ENCODE measurements at places on chromosomes 6 and 20. TPM values are rescaled to one million over a fixed set of nuclear protein-coding genes. Genes with fewer than 3 reads are reported as not detected.

- DNase-seq = no peak
- no peak overlapping the region for H3K27ac ChIP-seq
- no peaks in the 10 kb centered on the region for H3K4me1 ChIP-seq
- H3K4me3 ChIP-seq = no peak overlapping the region
- H3K27me3 ChIP-seq = no peaks in the 10 kb centered on the region
- H3K36me3 ChIP-seq = no peaks in the 10 kb centered on the region
These were observed 365.2 kb downstream of the PAX1 start for GRCh38 chr20:22070610-22071058.

- H3K4me3 ChIP-seq = no peak overlapping the region
- no peak overlapping the region for H3K27ac ChIP-seq
- peaks cover 75% of the 10 kb centered on the region for H3K4me1 ChIP-seq
These were observed 1.3 kb upstream of the SPEF1 start for GRCh38 chr20:3782597-3782996.

DNA sequence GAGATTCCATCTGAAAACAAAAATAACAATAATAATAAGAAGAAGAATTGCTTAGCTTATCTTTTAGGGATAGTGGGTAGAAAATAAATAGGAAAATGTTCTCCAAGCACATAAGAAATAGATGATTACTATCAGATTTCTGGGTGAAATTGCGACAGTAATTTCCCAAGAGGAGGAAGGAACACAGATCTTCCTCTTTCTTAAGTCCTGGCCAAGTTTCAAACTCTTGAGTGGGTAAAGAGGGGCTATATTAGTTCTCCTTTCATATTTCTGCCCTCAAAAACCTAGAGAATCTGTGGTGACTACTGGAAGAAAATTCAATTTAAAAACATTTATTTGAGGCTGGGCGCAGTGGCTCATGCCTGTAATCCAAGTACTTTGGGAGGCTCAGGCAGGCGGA, 63.7 kb downstream of the PHACTR2 start:
- no peak overlapping the region for H3K4me3 ChIP-seq
- no peaks in the 10 kb centered on the region for H3K36me3 ChIP-seq

- no peaks in the 10 kb centered on the region for H3K27me3 ChIP-seq
- no peak overlapping the region for H3K4me3 ChIP-seq
- H3K4me1 ChIP-seq = no peaks in the 10 kb centered on the region
- peak; percentile 41 for DNase-seq
- peaks cover 66% of the 10 kb centered on the region for H3K36me3 ChIP-seq
- no peak overlapping the region for H3K27ac ChIP-seq
These were observed 171.1 kb downstream of the PREX1 start for GRCh38 chr20:48656661-48657211.

DNA sequence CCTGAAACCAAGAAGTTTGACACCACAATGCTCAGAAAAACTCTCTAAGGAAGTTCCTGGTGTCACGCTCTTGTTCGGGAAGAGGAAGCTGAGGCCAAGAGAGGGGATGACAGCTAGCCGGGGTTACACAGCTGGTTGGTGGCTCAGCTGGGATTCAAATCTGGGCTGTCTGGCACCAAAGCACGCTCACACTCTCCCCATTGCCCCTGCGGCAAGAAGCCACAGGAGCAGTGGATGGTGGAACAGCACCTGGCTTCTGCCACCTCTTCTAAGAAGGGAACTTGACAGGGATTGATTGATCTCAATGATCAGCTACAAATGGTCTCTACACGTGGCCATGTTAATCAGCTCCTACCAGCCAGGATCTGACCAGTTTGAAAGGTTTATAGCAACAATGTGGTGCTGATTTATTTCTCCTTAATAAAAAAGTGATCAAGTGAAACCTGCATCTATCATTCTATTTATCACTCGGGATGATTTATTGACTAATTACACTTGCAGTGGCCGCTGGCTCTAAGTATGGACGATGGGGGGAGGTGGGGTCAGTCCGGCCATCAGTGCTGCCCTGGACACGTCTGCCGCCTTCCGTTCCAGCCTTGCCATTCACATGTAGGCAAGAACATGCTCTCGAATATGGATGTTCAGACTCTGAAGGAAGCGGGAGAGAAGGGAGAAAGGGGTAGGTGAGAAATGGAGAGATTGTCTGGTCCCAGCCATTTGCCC, 71.9 kb upstream of the TOP1 start:
- no peaks in the 10 kb centered on the region for H3K27me3 ChIP-seq
- no peaks in the 10 kb centered on the region for H3K36me3 ChIP-seq
- no peak for DNase-seq

DNA sequence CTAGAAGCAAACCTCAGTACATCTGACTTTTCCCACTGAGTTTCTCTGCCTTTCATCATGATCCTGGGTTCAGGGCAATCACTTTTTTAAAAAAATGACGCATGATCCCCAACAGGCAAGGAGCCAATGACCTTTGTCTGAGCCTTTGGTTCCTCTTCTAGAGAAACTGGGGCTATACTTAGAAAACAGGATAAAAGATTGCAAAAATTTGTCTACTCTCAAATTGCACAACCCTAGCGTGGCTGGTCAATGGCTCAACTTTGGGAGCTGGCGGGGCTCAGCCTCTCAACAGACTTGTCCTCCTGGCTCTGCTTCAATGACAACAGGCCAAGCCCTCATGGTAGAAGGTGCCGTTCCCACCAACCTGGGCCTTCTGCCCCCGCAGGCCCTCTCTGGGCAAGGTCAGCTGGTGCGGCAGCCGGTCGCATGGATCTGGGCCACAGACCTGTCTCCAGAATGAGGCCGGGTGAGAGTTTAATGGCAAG, 48.7 kb downstream of the PDYN start:
- H3K36me3 ChIP-seq = no peaks in the 10 kb centered on the region
- no peak overlapping the region for H3K4me3 ChIP-seq
- peaks cover 14% of the 10 kb centered on the region for H3K4me1 ChIP-seq
- peak; percentile 35 for DNase-seq

- no peak overlapping the region for H3K27ac ChIP-seq
- no peaks in the 10 kb centered on the region for H3K4me1 ChIP-seq
- H3K27me3 ChIP-seq = no peaks in the 10 kb centered on the region
- peaks cover 51% of the 10 kb centered on the region for H3K36me3 ChIP-seq
These were observed 15.9 kb upstream of the TBC1D20 start for GRCh38 chr20:478010-478948.

GRCh38 chr6:161532536-161532935, 258.7 kb upstream of the AGPAT4 start:
- H3K4me3 ChIP-seq = no peak overlapping the region
- no peaks in the 10 kb centered on the region for H3K36me3 ChIP-seq
- DNase-seq = no peak
- H3K27me3 ChIP-seq = no peaks in the 10 kb centered on the region
- H3K27ac ChIP-seq = no peak overlapping the region

- DNase-seq = peak; percentile 87
- no peaks in the 10 kb centered on the region for H3K27me3 ChIP-seq
- no peaks in the 10 kb centered on the region for H3K4me1 ChIP-seq
- peak overlapping the region; percentile 19 for H3K4me3 ChIP-seq
- no peaks in the 10 kb centered on the region for H3K36me3 ChIP-seq
These were observed 203.6 kb upstream of the GMDS start for GRCh38 chr6:2448826-2449571.

DNA sequence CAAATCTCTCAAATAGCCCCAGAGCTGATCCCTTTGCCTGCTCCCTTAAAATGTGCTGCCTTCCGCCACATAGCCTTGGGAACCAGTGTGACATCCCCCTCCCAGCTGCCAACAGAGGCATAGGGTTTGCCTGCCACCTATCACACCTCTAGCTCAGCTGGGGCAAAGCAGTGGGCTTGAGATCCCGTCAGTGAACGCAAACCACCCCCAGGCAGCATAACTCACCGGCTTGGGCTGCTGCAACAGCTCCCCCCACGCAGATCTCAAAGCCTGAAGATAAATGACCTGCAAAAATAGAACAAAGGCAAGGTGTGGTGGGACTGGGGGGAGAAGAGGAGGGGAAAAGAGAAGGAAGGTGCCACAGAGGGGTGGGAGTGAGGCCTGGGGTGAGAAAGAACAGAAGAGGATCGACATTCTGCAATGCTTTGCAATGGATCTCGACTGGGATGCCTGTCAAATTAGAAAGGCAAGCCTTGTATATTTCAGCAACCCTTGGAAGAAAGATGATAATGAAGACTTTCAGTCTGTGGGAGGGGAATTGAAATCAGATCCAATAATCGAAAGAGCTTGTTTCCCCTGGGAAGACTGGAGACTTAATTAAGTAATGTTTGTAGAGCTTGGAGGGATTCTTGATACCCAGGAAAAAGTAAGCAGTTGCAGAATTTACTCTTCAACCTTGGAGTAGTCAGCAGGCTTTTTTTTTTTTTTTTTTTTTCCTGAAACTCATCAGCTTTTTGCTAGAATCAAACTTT, 1.3 kb downstream of the PDYN start:
- DNase-seq = no peak
- H3K27ac ChIP-seq = no peak overlapping the region
- H3K27me3 ChIP-seq = peaks cover 80% of the 10 kb centered on the region
- H3K36me3 ChIP-seq = no peaks in the 10 kb centered on the region
- no peak overlapping the region for H3K4me3 ChIP-seq

- no peaks in the 10 kb centered on the region for H3K36me3 ChIP-seq
- no peak for DNase-seq
- no peak overlapping the region for H3K27ac ChIP-seq
- H3K4me3 ChIP-seq = no peak overlapping the region
- H3K27me3 ChIP-seq = no peaks in the 10 kb centered on the region
- no peaks in the 10 kb centered on the region for H3K4me1 ChIP-seq
These were observed 5.0 kb downstream of the RAB44 start for GRCh38 chr6:36702656-36703055.

DNA sequence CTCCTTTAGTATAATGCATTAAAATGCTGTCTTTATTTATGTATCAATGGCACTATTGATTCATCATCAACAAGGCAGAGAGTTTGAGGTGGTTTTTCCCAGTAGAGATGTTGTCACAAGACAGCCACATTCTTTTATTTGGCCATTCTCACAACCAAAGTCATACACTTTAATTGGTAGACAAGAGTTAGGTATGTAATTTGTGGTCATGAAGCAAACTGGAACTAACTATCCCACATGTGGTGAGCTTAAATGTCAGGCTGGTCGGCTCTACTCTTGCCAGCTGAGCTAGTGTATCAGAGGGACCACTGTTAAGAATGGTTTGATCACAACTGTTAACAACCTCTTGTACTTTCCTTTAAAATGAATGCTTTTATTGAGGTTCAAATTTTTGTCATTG, 714.6 kb downstream of the CD109 start:
- H3K27ac ChIP-seq = no peak overlapping the region
- H3K4me1 ChIP-seq = no peaks in the 10 kb centered on the region
- no peaks in the 10 kb centered on the region for H3K36me3 ChIP-seq
- H3K27me3 ChIP-seq = no peaks in the 10 kb centered on the region

DNA sequence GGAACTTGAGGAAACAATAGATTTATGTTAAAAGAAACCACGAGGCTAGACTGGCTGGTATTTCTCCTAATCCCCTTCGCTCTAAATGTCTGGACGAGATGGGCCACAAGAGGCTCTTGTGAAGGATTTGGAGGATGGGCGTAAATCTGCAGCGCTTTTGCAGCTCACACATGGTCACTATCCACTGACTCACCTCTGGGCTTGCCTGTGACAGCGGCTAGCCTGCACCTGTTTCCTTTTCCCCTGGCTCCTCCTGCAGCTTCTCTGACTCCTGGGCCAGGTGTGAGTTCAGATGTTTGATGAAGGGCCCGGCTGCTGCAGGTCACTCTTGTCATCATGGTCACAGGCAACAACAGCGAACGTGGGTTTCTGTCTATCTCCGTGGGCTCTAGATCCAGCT, 629.4 kb downstream of the CBLN4 start:
- no peaks in the 10 kb centered on the region for H3K4me1 ChIP-seq
- no peaks in the 10 kb centered on the region for H3K27me3 ChIP-seq
- no peak for DNase-seq
- H3K27ac ChIP-seq = no peak overlapping the region
- H3K4me3 ChIP-seq = no peak overlapping the region
- no peaks in the 10 kb centered on the region for H3K36me3 ChIP-seq

- peaks cover 28% of the 10 kb centered on the region for H3K4me1 ChIP-seq
- peak; percentile 34 for DNase-seq
- H3K4me3 ChIP-seq = peak overlapping the region; percentile 95
- H3K36me3 ChIP-seq = peaks cover 43% of the 10 kb centered on the region
- H3K27ac ChIP-seq = peak overlapping the region; percentile 96
These were observed 1.5 kb downstream of the PRRC2A start for GRCh38 chr6:31621991-31622390.

GRCh38 chr6:106907754-106908153, 66.8 kb downstream of the CD24 start:
- H3K4me1 ChIP-seq = peaks cover 5% of the 10 kb centered on the region
- no peak overlapping the region for H3K27ac ChIP-seq
- no peaks in the 10 kb centered on the region for H3K27me3 ChIP-seq
- no peaks in the 10 kb centered on the region for H3K36me3 ChIP-seq

DNA sequence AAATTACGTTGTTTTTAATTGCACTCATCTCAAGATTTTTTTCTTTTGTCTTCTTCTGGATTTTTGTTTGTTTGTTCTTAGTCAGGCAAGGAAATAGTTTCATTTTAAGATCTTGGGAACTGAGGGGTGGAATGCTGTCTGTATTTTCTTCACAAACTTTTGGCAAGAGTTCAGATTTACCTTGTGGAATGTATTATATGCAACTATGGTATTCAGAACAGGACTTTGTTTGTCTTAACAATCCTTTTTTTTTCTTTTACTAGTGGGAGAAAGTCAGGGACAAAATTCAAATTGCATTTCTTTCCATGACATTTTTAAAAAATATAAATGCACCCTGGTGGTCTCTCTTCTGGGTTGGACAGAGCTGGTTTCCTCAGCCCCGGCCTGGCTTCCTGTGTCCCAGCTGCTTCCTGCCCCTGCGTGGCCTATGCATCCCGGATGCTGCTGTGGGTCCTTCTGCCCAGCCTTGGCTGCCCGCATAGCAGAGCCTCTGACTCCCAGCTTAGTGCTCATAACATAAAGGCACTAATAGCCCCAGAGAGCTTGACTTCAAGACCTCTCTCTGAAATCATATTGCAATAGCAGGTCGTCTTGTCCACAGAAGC, 520.7 kb downstream of the QKI start:
- H3K27ac ChIP-seq = no peak overlapping the region
- H3K4me3 ChIP-seq = no peak overlapping the region
- H3K27me3 ChIP-seq = peaks cover 7% of the 10 kb centered on the region
- no peaks in the 10 kb centered on the region for H3K36me3 ChIP-seq
- no peaks in the 10 kb centered on the region for H3K4me1 ChIP-seq

- no peak overlapping the region for H3K4me3 ChIP-seq
- H3K27me3 ChIP-seq = no peaks in the 10 kb centered on the region
- DNase-seq = no peak
These were observed 69.4 kb downstream of the PSMG4 start for GRCh38 chr6:3328145-3328544.

DNA sequence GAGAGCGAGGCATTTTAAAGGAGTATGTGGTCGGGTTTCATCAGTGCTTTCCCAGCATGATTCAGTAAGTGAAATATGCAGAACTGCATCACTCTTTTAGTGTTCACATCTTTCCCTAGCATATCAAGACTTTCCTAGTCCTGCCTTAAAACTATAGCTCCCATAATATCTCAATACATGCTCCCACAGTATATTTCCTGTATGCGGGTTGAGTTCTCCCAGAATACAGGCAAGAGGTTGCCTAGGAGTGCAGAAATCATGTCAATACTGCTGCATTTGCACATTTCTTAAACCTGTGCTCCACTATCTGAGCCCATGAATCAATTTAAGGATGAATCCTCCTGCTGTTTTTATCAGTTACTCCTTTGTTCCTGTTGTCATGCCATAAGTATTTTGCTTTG, 386.6 kb upstream of the SLC35B3 start:
- no peaks in the 10 kb centered on the region for H3K27me3 ChIP-seq
- no peak overlapping the region for H3K27ac ChIP-seq
- no peaks in the 10 kb centered on the region for H3K4me1 ChIP-seq

PREX1 gene
- polyA plus RNA-seq = 17.4 TPM

ECI2 gene
- polyA plus RNA-seq = 65.4 TPM

MYLK2 gene
- polyA plus RNA-seq = 0.19 TPM

OOEP gene
- polyA plus RNA-seq = 0.18 TPM
